GM12892 (cell line): ENCODE measurements at places on chromosomes 4 and X.

- DNase-seq, result no peak
Observed at GRCh38 chrX:153517946-153518834, 748 bp downstream of the ATP2B3 start.

GRCh38 chr4:38125816-38126215, 165.6 kb downstream of the PTTG2 start:
- no peak for DNase-seq

- no peak for DNase-seq
Observed at GRCh38 chr4:80463509-80463908, 128.0 kb downstream of the CFAP299 start.

GRCh38 chrX:20300822-20301221, 34.1 kb upstream of the RPS6KA3 start:
- DNase-seq, result no peak

DNA sequence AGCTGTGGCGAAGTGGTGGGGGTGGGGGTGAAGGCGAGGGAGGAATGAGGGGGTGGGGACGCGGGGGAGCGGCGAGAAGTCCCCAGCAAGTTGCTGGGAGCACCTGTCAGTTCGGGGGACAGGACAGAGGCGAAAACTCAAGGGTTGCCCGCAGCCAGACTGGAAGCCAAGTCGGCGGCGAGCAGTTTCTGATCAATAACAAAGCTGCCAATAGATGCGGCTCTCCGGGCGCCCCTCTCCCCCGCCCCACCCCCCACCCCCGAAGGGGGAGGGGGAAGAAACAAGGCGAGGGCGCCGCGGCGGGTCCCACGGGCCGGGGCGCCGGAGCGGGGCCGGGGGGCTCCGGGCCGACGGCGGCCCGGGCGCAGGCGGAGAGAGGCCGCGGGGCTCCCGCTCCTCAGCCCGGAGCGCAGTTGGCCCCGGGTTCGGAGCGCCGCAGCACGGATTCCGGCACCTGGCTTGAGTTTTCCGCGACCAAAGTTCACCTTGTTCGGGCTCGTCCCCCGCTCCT, 379 bp downstream of the PDGFC start:
- peak; percentile 8 for DNase-seq

DNA sequence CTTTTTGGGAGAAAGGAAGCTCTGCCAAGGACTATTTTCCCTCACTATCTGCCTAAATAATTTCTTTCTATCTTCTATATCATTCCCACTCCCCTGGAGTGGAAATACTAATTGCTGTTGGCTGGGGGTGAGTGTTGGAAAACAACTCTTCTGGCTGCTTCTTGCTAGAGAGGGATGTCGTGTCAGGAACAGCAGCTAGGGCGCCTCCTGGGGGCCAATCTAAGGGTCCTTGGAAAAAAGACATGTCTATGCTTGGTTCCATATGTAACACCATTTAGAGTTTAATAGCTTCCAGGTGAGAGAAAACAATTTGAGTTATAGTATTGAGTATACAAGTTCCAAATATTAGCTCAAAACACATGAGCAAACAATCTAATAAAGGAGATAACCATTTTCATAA, 111.3 kb downstream of the MAGEE1 start:
- no peak for DNase-seq

GRCh38 chr4:100657187-100657586, 139.4 kb upstream of the EMCN start:
- no peak for DNase-seq

GRCh38 chrX:100409610-100410590, at the start of gene PCDH19:
Gene PCDH19 (minus strand): TSS chrX:100410273. CDS start chrX:100408597, 1,676 bp downstream.
- DNase-seq, result peak; percentile 40

- DNase-seq, result no peak
Observed at GRCh38 chrX:133570549-133570948, 155.3 kb upstream of the GPC4 start.

DNA sequence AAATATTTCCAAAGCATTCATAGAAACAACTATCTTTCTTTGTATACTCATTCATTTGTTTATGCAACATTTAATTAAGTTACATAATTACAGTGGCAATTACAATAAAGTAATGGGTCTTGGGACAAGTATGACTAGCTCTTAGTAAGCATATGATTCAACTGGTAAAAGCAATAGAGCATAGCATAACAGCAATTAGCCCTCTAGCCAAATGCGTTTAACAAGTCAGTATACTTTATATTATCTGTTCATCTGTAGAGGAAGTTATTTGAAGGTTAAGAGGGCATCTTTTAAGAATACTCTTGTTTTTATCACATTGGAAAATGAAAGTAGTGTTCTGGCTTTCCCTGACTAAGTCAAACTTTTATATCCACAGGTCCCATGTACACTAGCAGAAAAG, 198.1 kb upstream of the UGT8 start:
- no peak for DNase-seq

- DNase-seq, result no peak
Observed at GRCh38 chrX:72057849-72058248, 73.9 kb downstream of the RTL5 start.

GRCh38 chr4:2882341-2882740, 38.7 kb downstream of the ADD1 start:
- DNase-seq, result no peak

GRCh38 chr4:91317434-91317833, 986.3 kb upstream of the GRID2 start:
- no peak for DNase-seq

- peak; percentile 16 for DNase-seq
Observed at GRCh38 chr4:38034986-38035882, 75.0 kb downstream of the PTTG2 start.

DNA sequence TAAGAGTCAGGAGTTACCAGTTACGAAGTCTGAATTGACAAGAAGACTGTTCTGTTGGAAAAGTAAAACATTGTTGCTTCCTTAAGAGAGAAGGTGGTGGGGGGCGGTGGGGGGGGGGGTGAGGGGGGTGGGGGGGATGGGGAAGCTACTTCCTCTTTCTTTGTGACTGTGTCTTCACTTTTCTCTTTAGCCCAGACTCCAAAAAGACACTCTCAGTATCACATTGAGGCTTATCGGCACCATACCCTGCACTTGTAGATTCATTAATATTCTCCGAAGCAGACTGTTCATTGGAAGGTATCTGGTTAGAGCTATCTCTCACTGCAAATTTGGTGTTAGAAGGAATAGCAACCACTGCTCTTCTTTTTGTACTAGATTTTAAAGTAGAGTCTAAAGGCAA, 94.5 kb upstream of the IL13RA1 start:
- DNase-seq, result no peak

GRCh38 chrX:37060999-37061398, 52.8 kb downstream of the FAM47C start:
- DNase-seq, result no peak

DNA sequence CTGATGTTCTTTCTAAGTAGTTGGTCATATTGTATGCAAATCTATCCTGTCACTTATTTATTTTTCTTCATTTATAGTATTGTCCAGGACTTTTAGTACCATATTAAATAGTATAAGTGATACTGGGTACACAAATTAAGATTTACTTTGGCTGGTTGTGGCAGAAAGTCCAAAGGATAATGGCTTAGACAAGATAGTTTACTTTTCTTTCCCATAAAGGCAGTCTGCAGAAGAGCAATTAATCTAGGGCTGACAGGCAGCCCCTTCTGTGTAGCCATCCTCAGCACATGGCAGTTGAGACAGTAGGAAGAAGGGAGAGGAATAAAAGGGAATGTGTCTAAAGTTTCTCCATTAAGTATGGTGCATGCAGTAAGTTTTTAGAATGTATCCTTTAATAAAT, 6.4 kb downstream of the RBM10 start:
- no peak for DNase-seq

GRCh38 chrX:97609938-97610337, 726.2 kb downstream of the RPA4 start:
- no peak for DNase-seq

- DNase-seq, result no peak
Observed at GRCh38 chrX:9062641-9063040, 28.7 kb upstream of the FAM9B start.

DNA sequence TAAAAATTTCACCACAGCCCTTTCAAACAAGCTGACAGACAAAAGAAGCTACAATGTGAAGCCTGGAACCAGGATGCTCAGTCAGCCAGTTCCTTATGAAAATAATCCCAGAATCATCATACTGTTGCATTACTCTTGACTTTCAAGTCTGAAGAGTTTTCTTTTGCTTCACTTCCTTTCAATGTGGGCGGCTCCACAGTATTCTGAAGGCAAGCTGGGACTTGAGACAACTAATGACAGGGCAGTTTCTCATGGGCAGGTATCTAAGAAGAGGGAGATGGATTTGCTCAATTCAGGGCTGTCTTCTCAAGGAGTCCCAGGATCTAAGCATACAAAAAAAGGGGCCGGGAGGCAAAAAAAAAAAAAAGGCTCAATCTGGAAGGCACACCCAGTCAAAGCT, 173.4 kb downstream of the PAPSS1 start:
- no peak for DNase-seq

GRCh38 chr4:173332021-173332487, 2.1 kb downstream of the HMGB2 start:
- no peak for DNase-seq

GRCh38 chrX:52576946-52577345, 60.1 kb upstream of the XAGE1B start:
- no peak for DNase-seq

DNA sequence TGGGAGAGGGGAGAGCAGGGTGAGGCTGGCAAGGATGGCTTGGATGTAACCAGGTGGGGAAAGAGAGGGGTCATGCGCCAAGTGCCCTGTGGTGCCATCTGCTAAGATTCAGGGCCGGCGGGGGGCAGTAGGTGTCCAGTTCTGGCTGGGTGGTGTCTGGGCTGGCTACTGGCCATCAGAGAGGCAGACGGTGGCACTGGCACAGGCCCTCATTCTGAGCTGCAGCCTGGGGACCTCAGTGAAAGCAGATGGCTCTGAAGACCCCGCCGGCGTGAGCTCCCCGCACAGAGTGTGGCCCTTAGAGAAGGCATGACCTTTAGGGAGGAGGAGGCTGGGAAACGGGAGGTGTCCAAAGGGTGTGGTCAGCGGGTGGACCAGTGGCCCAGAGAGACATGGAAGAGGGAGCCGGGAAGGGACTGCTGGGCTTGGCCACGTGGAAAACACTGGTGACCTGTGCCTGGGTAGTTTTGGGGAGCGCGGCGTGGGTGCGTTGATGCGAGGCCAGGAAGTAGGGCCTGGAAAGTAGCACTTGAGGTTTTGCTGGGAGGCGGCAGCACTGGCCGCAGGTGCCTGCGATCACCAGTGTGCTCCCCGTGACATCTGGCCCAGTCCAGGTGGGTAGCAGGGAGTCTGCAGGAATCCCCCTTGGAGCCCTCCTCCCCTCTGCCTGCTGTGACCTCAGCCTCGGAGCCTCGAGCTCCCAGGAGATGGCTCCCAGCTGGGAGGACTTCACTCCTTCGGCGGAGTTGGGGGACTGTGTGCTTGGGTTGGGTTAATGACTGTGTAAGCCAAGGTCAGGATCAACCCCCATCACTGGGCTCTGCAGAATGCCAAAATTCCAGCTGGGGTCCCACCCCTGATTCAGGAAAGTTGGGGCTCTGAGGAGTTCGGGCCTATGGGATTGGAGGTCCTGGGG, 9.3 kb upstream of the SH3TC1 start:
- no peak for DNase-seq

DNA sequence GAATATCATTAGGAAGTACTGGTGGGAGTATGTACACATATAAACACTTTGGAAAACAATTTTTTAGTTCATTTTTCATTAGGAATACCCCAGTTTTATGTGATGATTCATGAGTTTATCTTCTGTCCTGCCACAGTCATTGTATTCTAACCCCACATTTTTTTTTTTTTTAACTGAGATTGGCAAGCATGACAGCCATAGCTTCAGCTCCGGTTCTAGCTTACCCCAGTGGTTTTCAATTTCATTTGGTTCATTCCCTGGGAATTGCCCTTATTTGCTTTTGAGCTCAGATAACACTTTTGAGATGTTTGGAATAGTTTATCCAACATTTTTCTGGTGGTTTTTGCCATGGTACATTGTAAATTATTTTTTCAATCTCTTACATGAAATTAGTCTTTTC, 21.0 kb upstream of the FMR1 start:
- no peak for DNase-seq

GRCh38 chr4:64807821-64808220, 398.6 kb upstream of the TECRL start:
- no peak for DNase-seq

- DNase-seq, result no peak
Observed at GRCh38 chrX:9605484-9605883, 140.6 kb downstream of the TBL1X start.

- DNase-seq, result no peak
Observed at GRCh38 chrX:154374313-154375155, at the start of gene FLNA. Gene FLNA (minus strand): TSS chrX:154374634. CDS start chrX:154371245, 3,389 bp downstream.

- no peak for DNase-seq
Observed at GRCh38 chr4:48746608-48747362, 33.3 kb downstream of the FRYL start.

GRCh38 chr4:105944540-105944939, 49.3 kb downstream of the NPNT start:
- no peak for DNase-seq

DNA sequence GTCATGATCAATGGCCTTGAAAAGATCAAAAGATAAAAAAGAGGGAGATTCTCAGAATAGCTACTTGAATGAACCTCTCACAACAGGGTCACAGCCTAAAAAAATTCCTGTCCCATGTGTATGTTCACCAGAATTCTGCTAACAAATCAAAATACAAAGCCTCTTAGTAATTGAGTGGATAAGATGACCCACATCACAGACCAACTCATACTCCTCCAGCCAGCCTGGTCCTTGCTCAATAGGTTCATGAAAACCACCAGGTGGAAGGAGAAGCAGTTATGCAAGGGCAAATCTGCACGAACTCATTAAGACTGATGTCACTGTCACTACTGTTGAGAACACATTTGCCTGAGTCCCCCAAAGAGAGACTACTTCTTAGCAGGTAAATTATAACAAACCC, 21.5 kb downstream of the WDFY3 start:
- no peak for DNase-seq

- no peak for DNase-seq
Observed at GRCh38 chr4:152112887-152113286, 352.1 kb upstream of the GATB start.

DNA sequence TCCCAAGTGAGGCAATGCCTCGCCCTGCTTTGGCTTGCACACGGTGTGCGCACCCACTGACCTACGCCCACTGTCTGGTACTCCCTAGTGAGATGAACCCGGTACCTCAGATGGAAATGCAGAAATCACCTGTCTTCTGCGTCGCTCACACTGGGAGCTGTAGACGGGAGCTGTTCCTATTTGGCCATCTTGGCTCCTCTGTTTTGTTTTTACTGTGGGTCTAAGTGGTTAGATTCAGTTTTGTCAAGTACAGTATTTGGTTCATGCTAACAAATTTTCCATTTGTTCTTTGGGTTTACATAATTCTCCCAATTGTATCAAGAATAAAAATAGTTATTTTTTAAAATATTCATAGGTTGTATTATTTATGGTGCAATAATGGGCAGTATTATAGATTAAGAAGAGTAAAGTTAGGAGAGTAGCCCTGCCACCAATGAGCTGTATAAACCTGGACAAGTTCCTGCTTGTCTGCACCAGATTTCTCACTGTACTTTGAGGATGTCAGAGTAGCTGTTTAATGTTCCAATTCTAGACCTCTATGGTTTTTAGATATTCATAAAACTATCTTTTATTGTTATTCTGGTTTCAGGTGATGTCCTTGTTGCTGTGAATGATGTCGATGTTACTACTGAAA, 23.4 kb downstream of the INTU start:
- DNase-seq, result no peak
